ENCODE measurements at places on chromosomes 2 and 18.

GRCh38 chr2:183487326-183487725 is 363.1 kb downstream of the NUP35 start:
- no peak for DNase-seq

GRCh38 chr18:24053211-24053610 is 38.7 kb downstream of the TTC39C start:
- no peak for DNase-seq

DNA sequence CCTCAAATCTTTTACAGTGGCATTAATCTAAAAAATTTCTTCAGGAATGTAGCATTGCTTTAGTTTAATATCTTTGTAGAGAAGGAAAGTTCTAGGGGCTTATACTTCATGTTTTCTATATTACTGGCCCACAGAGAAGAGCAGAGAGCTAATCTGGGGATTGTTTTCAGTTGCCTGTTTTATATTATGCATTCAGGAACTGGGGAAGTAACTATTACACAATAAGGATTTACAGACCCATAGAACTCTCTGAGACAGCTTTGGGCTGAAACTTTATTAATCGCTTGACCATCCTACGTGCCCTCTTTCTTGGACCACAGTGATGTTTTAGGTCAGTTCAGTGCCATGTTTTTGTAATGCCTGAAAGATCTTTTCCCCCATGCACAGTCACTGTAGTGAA is 29.9 kb downstream of the BIRC6 start:
- DNase-seq = no peak

GRCh38 chr2:63525905-63526304 is 62.4 kb downstream of the WDPCP start:
- DNase-seq = no peak

DNA sequence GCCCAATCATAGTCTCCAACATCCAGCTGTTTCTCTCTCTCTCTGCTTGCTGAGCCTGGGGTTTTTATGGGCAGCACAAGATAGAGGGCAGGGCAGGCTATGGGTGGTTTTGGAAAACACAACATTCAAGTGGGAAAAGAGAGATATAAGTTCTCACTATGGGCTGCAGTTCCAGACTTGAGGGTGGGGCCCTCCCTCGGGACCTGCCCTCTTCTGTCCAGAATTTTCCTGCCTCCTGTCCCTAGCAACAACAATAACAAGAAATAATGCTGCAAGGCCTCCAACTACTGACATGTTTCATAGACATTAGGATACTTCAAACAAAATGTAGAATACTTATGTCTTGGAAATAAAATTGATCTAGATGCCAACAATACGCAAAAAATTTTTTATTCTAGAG is 107.8 kb downstream of the C18orf54 start:
- DNase-seq = no peak

GRCh38 chr2:223602972-223603371 is 811 bp upstream of the SCG2 start:
- no peak for DNase-seq

DNA sequence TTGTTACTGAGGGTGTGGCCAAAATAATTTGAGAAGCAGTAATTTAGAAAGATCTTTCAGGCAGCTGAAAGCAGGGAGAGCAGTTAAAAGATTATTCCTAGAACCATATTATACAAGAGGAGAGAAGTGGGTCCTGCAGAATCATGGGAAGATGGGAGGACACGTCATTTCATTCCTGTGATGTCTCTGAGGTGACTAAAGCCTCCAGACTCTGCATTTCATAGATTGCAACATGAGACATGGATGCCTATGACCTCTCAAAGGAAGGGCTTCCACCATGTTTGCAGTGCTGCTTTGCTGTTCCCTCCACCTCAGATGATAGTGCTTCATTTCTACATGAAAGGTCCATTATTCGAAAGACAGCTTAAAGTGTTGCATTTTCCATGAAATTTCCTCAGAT is 788.4 kb downstream of the TSN start:
- DNase-seq = no peak

- DNase-seq = no peak
Observed at GRCh38 chr2:237571551-237571950, 5.2 kb downstream of the PRLH start.

DNA sequence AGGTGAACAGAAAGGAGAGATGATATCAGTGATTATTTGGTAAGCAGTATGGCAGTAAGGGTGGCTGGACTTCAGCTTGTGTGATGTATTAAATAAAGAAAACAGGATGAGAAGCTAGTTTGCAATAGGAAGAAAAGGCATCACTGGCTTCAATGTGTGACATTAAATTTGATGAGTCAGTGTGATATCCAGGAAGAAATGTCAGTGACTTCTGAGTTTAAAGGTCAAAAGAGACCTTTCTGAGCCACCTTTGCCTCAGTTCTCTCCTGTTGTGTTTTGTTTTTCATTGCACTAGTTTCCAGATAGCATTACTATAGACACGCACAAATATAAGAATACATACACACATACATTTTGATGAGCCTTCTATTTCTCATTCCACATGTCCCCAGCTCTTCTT is 105.6 kb downstream of the PIGN start:
- no peak for DNase-seq

DNA sequence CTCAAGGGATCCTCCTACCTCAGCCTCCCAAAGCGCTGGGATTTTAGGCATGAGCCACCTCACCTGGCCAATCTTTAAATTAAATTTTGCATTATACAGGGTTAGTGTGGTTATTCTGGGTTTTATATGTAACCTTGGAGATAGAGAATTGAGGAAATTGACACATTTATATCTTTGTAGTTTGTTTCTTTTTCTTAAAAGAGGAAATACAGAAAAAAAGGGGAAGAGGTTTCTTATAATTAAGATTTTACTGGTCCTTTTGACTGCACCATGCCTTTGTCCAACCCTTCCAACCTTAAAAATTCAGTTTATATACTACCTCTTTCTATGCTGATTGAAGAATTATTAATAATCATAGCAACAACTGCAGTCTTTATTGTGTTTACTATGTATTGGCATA is 210.1 kb upstream of the STON1 start:
- no peak for DNase-seq

DNA sequence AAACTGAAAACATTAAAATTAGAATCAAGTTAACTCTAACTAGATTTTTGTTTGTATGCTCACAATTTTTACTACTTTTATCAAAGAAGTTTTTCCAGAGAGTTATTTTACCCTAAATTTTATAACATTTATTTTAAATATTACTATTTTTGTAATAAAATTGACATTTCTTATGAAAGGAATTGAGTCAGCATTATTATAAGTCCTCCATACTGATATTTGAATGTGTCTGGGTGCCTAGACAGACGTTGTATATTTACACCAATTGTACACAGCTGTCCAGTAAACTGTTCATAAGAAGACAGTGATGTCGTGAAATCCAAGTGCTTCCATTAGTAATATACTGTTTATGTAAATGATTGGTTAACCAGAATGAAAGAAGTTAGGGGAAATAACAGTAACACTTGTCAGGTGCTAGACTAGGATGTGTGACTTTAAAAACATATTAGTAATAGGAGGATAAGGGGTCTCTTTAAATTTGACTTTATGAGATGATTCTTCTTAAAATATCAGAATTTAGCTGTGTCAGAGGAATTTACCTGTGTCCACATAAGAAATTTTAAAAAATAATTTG is 73.7 kb downstream of the TANK start:
- no peak for DNase-seq

GRCh38 chr18:5584746-5585417 is 41.1 kb upstream of the EPB41L3 start:
- no peak for DNase-seq

DNA sequence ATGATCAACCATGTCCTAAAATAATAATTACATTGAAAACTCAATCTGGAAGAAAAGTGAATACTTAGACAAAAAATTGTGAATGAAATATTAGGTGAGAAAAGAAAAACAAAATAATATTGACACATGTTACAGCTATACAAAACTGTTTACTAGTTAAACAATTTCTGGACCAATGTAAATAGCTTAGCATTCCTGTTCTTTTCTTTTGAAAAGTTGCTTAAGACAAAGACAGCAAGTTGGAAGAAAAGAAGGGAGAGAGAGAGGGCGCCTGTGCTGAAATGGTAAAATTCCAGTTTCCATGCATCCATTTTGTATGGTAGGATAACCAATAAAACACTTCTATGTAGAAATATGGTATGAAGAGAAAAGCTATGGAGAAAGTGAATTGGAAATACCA is 94.1 kb upstream of the RFX8 start:
- DNase-seq = no peak

- DNase-seq = no peak
Observed at GRCh38 chr18:39685303-39685902, 2119.8 kb upstream of the CELF4 start.
